Activated naive CD4-positive, alpha-beta T cell treated with anti-CD3 and anti-CD28 coated beads, Interleukin-2, amount 50 U/mL, for 72 hours (primary cell): ENCODE measurements at places on chromosomes 2 and 18. TPM values are rescaled to one million over a fixed set of nuclear protein-coding genes. Genes with fewer than 3 reads are reported as not detected.

- no peak for DNase-seq
Measured at GRCh38 chr2:38692636-38693318, 26.9 kb downstream of the GALM start.

Gene TP53I3
- 2.6 TPM for total RNA-seq

GRCh38 chr2:136254681-136255080 is 136.7 kb upstream of the CXCR4 start:
- no peak for DNase-seq

- DNase-seq = peak; percentile 46
Measured at GRCh38 chr2:54503192-54503591, 47.1 kb downstream of the SPTBN1 start.

GRCh38 chr2:52342458-52342857 is 1310.5 kb upstream of the NRXN1 start:
- DNase-seq = no peak

Gene CCDC141
- 6.1 TPM for total RNA-seq

Gene IMMT
- 177 TPM for total RNA-seq

Gene PLB1
- 0.89 TPM for total RNA-seq

DNA sequence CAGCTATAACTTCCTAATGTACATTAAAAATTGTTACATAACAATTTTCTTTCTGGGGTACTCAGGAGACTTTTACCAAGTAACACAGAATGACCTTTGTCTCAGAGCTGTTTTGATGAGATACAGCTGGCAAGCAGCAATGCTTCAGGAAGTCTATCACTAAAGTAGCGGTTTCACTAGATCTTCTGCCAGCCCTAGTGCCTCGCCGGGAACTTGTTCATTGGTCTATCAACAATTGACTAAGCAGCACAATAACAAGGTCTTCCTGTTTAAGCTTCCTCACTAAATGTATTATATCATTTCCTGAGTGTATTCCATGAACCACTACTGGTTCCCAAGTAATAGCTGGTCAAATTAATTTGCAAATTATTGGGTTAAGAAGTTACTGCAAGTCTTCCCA is 69.2 kb downstream of the TRIP12 start:
- no peak for DNase-seq

DNA sequence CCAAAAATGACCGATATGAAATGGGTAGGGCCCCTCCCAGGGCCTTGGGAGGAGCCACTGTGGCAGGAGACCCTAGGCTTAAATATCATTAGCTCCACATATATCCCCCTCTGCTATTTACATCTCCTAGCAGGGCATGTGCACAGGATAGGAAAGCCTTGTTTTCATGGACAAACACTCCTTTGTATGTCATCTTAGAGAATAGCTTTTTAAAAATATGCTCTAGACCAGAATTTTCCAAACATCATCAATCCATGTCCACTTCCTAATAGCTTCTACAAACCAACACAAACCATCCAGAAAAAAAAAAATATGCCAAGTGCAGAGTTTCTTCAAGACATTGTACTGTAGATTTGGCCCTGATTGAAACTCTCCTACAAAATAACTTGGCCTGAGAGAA is 10.8 kb downstream of the DAPL1 start:
- DNase-seq = no peak

DNA sequence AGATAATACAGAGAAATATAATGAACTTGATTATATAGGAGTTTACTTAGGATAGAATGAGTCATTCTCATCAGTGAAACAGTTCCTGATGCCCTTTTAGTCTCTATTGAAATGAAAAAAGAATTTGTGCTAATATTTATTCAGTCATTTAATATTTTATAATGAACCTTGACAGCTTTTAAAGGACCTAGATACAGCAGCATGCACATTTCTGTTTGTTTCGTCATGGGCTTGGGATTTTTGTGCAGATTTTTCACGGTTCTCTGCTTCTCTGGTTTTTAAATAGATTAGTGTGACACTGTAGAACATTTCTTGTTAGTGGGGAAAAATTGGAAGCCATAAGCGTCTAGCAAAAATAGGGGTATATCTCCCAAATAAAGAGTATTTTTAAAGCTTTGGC is 60.7 kb downstream of the NABP1 start:
- DNase-seq = no peak

DNA sequence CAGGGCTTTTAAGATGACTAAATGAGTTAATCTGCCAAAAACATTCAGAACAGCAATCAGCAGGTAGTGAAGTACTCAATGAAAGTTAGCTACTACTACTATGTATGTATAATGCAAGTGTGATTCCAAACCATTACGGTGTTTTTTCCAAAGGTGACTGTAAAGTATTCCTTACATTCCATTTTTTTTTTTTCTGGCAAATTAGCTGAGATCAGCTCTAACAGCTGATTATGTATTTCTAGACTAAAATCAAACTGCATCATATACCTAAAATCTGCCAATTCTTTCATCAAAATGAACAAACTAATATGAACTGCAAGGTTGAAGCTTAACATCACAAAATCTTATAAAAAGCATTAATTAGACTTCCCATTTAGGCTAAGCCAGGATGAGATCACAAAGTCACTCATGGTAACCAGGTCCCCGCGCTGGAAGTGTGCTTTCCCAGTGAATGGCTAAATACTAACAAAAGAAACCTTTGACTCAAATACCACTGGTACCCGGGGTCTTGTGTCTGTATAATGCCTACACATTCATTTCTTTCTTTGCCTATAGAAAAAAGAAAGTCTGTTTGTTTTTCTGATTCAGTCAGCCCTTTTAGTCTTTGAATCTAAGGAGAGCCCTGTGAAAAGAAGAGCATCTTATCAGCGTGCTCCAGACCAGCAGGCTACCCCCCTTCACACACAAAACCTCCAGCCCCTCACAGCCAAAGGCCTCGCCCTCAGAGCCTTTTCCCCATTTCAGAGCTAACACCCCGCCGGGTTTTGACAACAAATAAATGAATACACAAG is 88.3 kb downstream of the RBMS1 start:
- no peak for DNase-seq

- DNase-seq = no peak
Measured at GRCh38 chr2:46812361-46813019, 103.1 kb downstream of the MCFD2 start.

DNA sequence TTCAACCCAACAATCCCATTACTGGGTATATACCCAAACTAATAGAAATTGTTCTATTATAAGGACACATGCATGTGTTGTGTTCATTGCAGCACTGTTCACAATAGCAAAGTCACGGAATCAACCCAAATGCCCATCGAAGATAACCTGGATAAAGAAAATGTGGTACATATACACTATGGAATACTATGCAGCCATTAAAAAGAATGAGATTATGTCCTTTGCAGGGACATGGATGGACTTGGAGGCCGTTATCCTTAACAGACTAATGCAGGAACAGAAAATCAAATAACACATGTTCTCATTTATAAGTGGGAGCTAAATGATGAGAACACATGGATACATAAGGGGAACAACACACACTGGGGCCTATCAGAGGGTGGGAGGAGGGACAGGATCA is 65.8 kb downstream of the CCDC138 start:
- no peak for DNase-seq

- no peak for DNase-seq
Measured at GRCh38 chr2:80222644-80223043, 81.9 kb downstream of the LRRTM1 start.
